ENCODE measurements at places on chromosomes 1 and 21.
A peak's percentile ranks its signal among the peaks of the same experiment; 100 is the strongest.

DNA sequence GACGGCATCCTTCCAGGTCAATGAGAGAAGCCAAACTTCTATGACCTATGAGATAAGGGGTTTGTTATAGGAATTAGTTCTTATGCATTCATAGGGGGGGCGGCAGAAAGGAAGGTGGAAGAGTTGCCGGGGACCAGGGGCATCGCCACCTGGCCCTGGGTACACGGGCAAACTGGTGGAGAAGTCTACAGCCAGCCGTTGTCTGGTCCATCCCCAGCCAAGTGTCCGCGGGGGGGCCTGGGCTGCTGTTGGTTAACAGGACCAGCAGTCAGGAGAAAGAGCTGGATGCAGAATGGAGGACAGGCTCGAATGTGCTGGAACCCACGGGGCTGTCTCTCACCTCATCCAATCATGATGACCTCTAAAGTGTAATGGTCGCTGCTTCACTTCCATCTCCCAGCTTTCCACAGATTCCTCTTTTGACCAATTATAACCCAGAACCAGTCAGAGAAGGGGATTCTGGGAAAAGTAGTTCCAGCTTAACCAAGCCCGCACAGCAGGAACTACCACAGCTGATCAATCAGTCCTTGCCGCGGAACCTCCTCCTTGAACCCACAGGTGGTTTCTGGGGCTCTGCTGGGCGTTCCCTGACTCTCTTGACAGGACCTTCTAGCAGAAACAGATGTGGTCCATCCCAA is 17.8 kb downstream of the TMEM51 start:
- DNase-seq, result peak; percentile 48

DNA sequence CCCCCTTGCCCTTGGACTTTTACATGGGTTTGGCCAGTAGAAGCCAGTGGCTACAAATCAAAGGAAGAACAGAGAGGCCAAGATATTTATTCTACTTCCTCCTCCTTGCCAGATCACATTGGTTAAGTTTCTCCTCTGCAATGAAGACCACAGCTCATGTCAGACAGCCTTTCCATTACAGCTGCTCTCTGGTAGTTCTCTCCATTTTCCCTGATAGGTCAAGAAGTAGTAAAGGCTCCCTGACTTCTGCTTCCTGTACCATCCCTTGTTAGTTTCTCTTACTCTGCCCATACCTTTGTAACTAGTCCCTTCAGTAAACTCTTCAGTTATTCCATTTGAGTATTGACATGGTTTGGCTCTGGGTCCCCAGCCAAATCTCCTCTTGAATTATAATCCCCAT is 27.8 kb downstream of the NME7 start:
- no peak for DNase-seq

GRCh38 chr1:6603915-6604558 is 1.4 kb upstream of the KLHL21 start:
- peak; percentile 85 for DNase-seq

GRCh38 chr21:25421321-25422028 is 185.8 kb downstream of the MRPL39 start:
- DNase-seq, result no peak

DNA sequence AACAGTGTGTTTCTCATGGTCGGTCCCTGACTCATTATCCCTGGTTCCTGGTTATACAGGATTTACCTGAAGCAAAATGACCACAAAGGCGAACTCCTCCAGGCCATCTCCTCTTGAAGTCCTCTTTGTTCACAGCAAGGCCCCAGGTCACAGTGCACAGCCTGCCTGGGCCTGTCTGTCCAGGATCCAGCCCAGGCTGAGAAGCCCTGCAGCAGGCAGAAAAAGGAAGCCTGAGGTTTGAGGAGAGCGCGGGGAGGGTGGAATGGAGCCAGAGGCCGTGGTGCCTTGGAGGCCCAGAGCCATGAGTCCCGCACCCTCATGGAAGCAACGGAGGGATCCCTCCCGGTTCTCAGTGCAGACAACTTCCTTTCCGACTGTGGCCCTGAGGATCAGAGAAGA is 136.8 kb upstream of the IRF2BP2 start:
- DNase-seq, result no peak

DNA sequence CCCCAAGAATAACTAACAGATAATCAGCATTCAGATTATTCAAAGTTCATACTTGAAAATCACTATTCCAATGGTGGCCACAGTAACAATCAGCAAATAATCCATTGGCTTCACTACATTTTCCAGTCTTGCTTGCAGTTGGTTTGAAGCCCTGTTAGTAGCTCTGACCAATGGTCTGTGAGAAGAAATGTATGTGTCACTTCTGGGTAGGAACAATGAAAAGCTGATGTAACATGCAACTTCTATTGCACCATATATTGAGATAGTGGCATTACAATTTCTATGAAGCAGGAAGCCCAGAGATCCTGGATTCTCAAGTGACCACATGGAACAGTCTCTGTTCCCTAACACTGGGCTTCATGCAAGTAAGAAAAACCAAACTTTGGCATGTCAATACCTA is 250.9 kb upstream of the DAB1 start:
- DNase-seq, result no peak

- peak; percentile 23 for DNase-seq
Measured at GRCh38 chr1:184101141-184101540, 49.6 kb downstream of the TSEN15 start.

GRCh38 chr1:89171067-89171438 is 4.8 kb downstream of the GBP7 start:
- DNase-seq, result no peak

GRCh38 chr1:77739235-77739634 is 20.4 kb downstream of the USP33 start:
- no peak for DNase-seq

GRCh38 chr1:29547300-29547699 is 311.0 kb downstream of the PTPRU start:
- DNase-seq, result no peak

- peak; percentile 97 for DNase-seq
Measured at GRCh38 chr21:26845066-26845758, at the start of gene ADAMTS1. Gene ADAMTS1, minus strand, starts transcription at chr21:26845409. Its CDS starts 455 bp downstream, at chr21:26844954.

- peak; percentile 10 for DNase-seq
Measured at GRCh38 chr21:19684328-19684727, 1280.7 kb upstream of the TMPRSS15 start.

DNA sequence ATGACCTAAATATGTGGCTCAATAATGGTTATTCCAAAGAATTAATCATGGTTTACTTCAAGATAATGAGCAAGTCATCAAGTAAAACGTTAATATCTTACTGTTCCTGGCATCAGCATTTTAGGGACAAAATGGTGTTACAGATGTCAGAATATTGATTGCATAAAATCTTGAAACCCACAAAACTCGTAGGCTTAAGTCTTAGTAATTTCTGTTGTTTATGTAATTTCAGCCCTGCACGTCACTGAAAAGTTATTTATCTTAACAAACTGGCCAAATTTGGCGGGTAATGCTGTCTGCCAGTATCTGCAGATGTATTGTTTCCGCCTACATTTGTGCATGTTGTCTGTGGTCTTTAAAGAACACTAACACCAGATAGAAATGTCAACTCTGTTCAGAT is 25.8 kb downstream of the CDC7 start:
- DNase-seq, result no peak

DNA sequence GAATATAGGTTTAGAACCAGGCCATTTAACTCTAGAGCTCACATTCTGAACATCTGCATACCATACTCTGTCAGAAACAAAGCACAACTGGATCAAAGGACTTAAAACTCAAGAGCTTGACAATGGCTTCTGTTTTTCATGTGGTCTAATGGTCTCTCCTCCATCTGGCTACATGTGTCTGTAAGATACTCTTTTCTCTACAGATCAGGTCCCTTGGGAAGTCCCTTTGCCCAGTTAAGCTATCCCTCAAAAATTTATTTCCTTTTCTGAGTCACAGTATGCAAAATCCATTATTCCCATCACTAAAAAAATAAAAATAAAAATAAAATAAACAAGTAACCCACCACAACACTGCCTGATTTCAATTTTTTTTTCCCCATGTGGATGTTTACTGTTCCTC is 357.0 kb upstream of the PRMT6 start:
- DNase-seq, result no peak

GRCh38 chr1:14568716-14569355 is 29.6 kb upstream of the KAZN start:
- no peak for DNase-seq

GRCh38 chr1:9689011-9689706 is 37.6 kb downstream of the PIK3CD start:
- peak; percentile 85 for DNase-seq

- no peak for DNase-seq
Measured at GRCh38 chr1:19160831-19161230, 49.2 kb downstream of the UBR4 start.

DNA sequence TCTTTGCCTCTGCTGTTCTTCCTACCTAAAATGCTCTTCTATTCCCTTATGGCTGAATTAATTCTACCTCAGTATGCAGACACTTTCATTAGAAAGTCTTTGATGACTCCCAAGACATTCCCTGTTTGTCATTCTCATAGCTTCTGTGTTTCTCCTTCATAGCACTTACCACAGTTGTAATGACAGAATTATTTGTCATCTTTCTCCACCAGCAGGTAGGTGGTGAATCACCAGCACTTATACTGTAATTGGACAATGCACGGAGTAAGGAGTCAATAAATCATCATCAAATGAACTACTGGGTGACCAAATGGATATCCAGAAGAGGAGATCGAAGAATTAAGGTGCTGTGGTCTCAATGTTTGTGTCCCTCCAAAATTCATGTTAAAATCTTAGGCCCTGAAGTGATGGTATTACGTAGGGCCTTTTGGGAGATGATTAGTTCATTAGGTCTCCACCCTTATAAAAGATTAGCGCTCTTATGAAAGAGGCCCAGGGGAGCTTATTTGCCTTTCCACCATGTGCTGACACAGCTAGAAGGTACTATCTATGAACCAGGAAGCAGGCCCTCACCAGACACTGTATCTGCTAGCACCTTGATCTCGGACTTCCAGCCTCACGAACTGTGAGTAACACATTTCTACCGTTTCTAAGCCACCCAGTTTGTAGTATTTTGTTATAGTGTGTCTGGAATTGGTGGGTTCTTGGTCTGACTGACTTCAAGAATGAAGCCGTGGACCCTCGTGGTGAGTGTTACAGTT is 2.4 kb upstream of the CCT8 start:
- no peak for DNase-seq

DNA sequence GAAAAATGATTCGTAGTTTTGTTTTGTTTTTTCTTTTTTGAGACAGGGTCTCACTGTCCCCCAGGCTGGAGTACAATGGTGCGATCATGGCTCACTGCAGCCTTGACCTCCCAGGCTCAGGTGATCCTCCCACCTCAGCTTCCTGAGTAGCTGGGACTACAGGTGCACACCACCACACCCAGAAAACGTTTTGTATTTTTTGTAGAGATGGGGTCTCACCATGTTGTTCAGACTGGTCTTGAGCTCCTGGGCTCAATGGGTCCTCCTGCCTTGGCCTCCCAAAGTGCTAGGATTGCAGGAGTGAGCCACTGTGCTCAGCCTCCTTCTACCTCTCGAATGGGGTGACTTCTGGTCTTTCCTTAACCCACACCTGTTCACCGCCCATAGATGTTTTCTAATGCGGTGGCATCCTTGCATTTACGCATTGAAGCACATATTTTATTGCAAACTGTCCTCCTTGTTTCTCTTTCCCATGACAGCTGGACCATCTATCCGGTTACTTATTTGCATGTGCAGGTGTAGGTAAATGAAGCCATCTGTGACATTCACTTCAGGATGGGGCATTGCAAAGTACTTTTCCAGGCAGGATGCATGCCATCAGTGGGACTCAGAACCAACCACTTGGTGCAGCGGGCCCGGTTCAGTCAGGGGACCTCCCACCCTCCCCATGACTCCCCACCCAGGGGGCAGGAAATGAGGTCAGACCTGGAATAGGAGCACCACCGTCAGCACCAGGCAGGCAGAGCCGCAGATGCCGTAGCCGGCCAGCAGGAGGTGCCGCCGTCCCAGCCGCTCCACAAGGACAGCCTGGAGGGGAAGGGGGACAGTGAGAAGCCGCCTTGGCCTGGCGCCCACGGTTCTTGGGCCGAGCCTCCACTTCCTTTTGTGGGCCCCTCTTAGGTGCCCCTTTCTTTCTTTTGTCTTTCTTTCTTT is 16.5 kb downstream of the SLC2A7 start:
- DNase-seq, result no peak

- DNase-seq, result peak; percentile 38
Measured at GRCh38 chr1:37813529-37814145, 5.6 kb upstream of the YRDC start.

DNA sequence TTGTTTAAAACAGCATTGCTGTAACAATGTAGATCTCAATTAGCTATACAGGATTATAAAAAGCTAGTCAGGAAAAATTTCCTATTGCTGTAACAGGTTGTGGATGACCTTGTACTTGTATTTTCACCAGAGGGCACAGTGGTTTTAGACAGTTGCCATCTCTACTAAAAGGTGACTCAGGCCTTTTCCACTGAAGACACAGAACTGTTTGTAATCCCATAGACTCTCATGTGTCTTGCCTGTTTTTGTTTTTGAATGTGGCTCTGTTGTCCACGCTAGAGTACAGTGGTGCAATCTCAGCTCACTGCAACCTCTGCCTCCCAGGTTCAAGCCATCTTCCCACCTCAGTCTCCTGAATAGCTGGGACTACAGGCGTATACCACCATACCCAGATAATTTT is 5.9 kb downstream of the MTFR1L start:
- no peak for DNase-seq

GRCh38 chr1:167687919-167688519 is 33.8 kb upstream of the MPZL1 start:
- DNase-seq, result peak; percentile 96

GRCh38 chr1:19892129-19892528 is 9.9 kb downstream of the OTUD3 start:
- no peak for DNase-seq

DNA sequence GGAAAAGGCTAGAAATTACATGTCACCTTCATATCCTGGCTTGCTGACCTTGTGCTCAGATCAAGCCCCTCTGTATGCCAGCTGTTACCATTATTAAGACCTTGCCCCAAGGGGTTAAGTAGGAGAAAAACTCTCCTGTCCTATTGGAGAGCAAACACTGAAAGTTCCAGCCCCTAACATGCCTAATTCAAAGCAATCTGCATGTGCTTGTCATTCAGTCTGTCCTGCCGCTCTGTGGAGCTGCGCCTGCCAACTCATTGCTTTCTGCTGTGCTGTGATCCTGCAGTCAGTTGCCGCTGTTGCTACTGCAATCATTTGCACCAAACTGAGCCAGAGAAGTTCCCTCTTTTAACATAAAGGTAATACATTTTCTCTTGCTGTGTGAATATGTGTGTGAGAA is 113.4 kb downstream of the DISP1 start:
- peak; percentile 72 for DNase-seq

GRCh38 chr21:29217818-29218291 is 80.9 kb upstream of the BACH1 start:
- peak; percentile 29 for DNase-seq

- DNase-seq, result peak; percentile 11
Measured at GRCh38 chr1:147201276-147201675, 23.9 kb downstream of the FMO5 start.

GRCh38 chr1:235670157-235670776 is 20.7 kb upstream of the GNG4 start:
- no peak for DNase-seq

GRCh38 chr1:221699577-221699976 is 42.3 kb downstream of the DUSP10 start:
- DNase-seq, result no peak

GRCh38 chr1:116854716-116855115 is 55.0 kb upstream of the PTGFRN start:
- no peak for DNase-seq

- peak; percentile 94 for DNase-seq
Measured at GRCh38 chr1:36156329-36157114, 562 bp downstream of the MAP7D1 start.
